ENCODE measurements at places on chromosomes 6 and 20.

DNA sequence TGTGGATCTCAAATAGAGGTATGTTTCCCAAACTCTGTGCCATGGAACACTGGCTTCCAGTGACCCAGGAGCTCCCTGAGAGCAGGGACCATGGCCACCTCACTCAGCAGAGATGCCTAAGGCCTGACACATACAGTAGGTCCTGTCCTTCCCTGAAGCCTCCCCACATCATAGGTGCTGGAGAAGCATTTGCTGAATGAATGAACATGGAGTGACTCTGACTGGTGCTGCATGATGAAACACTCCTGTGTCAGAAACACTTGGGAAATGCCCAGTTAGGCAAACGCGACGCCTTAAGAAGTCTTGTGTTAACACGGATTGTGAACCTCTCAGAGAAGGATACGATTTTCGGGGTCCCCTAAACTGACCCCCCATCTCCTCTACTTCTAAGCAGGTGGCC lies 14.3 kb downstream of the SLA2 start:
- DNase-seq = no peak

DNA sequence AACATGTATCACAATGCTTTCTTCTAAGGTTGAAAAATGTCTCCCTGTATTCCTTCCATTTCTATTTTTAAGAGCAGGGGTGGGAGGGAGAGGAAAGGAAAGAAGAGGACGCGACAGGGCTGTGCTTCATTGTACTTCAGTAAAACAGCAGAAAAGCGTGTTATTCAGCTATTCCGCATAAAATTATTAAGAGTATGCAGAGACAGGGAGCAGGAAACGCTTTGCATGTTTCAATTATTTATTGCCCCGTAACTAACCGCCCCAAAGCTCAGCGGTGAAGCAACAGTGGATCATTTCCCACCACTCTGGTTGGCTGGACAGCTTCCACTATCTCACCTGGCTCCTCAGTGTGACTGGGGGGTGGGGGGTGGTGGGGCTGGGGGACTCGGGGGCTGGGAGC lies 188.9 kb downstream of the TTLL2 start:
- DNase-seq = no peak

- no peak for DNase-seq
These were observed 32.2 kb upstream of the BTN3A2 start for GRCh38 chr6:26332843-26333242.

DNA sequence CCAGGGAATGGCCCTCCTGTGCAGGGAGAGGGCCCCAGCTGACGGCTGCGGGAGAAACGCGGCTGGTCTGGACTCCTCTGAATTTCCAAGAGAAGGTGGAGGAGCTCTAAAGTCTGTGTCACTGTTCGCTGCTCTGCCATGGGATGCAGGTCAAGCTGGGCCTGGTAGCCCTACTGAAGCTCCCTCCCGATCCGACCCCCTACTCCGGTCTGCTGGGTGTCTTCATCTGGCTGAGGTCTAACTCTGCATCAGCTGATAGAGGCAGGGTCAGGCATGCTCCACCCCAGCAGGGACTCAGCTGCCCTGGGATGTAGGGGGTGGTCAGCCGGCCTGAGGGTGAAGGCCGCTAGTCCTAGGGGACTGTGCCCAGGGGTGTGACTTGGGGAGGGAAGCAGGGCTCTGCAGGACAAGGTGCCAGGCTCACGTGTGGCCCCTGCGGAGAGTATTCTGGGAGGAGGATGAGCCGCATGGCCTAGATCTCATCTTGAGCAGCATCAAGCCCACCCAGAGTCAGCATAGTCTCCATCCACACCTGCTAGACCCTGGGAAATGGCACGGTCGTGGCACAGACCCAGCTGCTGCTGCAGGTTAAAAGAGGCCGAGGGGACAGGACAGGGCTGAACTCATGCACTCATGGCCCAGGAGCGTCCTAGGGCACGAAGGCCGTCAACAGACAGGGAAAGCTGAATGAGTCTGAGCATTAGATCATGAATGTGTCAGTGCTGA lies 1.4 kb downstream of the CST3 start:
- no peak for DNase-seq

GRCh38 chr20:24999568-24999967 lies 7.0 kb upstream of the APMAP start:
- no peak for DNase-seq

- no peak for DNase-seq
These were observed 28.8 kb upstream of the CD164 start for GRCh38 chr6:109411034-109411433.

DNA sequence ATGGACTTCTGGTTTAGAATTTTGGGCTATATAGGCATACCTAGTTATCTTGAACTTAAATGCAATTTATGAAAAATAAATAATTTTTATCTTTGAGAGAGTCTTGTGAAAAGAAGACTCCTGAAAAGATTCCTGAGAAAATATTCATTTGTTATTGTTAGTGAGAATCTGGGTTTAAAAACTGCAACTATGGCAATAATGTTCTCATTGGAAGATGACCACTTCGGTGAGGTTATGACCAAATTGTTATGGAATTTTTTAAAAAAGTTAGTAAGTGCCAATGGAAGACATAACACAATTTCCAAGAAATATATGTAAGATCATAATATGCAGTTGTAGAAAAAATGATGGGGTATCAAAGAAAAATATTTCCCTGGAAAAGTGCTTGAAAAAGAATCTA lies 46.3 kb downstream of the GRIK2 start:
- DNase-seq = no peak

DNA sequence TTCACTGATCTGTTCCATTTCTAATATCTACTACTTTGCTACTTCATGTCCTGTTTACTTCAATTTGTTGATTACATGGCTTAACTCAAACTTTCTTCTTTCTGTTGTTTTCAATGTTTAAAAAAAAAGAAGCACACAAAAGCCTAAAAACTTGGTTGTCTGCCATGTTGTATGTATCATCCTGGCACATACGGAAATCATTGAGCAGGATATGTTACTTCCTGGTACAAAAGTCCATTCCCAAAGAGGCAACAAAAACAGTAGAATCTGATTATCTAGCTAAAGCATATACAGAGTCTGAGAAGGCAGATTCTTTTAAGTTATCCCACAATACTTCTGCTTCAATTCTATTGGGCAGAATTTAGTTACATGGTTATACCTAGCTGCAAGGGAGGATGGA lies 14.5 kb upstream of the COL12A1 start:
- DNase-seq = no peak

GRCh38 chr6:34489207-34489805 lies 23.4 kb downstream of the PACSIN1 start:
- no peak for DNase-seq

GRCh38 chr20:15528391-15529111 lies 1044.7 kb downstream of the KIF16B start:
- DNase-seq = no peak

GRCh38 chr6:161660666-161661571 lies 387.1 kb upstream of the AGPAT4 start:
- DNase-seq = peak; percentile 30

GRCh38 chr6:31737315-31737990 lies 1.1 kb upstream of the CLIC1 start:
- no peak for DNase-seq

DNA sequence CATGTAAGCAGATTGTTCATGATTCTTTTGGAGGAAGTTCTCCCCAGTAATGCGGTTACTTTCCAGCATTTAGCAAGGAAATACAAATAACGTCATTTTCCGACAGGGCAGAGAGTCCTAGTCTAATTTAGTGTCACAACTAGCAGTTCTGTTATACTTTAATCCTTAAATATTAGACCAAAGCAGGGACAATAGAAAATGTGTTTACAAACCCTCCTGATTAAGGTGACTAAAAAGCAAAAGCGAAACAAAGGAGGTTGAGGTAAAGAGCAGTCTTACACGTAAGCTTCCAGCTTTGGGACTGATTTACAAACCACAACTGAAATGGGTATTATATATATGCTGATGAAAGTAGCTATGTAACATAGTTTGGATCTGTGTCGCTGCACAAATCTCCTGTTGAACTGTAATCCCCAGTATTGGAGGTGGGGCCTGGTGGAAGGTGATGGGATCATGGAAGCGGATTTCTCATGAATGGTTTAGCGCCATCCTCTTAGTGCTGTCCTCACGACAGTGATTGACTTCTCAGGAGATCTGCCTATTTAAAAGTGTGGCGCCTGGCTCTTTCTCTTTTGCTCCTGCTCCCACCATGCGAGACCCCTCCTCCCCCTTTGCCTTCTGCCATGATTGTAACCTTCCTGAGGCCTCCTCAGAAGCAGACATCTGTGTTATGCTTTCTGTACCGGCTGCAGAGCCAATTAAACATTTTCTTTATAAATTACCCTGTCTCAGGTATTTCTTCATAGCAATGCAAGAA lies 81.9 kb downstream of the PLCB1 start:
- no peak for DNase-seq

GRCh38 chr6:1385129-1386037 lies 4.0 kb upstream of the FOXF2 start:
- no peak for DNase-seq

DNA sequence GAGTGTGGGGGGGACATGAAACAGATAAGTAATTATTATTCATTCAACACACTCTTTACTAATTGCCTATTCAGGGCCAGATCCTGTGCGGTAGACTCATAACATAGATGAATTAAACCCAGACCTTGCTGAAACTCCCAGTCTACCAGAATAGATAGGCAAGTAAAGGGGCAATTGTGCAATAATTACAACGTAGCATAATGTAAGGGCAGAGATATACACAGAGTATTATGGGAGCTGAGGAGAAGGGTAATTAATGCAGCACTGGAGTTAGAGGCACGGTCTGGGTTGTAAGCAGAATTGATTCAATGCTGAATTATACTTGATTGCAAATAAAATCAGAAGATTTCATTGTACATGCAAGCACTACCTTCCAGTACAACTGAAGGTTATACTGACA lies 29.2 kb downstream of the RIMS4 start:
- no peak for DNase-seq

DNA sequence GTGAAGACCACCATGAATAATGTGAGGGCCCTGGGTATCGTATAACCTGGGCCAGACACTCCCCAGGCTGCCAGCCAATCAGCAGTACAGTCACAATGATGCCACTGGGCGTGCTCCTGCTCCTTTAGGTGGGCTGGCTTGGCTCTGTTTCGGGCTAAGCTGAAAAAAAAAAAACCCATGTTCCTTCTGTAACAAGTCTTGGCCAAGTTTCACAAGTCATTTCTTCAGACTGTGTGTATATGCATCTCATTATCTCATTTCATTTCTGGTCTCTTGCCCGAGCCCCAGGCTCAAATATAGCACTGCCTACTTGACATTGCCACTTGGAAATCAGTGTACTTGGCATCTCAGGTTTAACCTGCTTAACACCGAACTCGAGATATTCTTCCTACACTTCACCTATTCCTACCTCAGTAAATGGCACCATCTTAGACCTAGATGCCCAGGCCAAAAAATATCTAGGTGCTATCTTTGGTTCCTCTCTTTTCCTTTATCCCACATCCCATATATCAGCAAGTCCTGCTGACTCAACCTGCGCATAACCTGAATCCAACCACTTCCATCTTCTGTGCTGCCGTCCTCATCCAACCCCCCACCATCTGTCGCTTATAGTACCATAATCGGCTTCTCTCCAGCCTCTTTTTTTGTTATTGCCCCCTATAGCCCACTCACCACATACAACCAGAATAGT lies 1.8 kb downstream of the UQCC2 start:
- no peak for DNase-seq

- no peak for DNase-seq
These were observed 122.6 kb downstream of the HIVEP2 start for GRCh38 chr6:142822383-142822782.

DNA sequence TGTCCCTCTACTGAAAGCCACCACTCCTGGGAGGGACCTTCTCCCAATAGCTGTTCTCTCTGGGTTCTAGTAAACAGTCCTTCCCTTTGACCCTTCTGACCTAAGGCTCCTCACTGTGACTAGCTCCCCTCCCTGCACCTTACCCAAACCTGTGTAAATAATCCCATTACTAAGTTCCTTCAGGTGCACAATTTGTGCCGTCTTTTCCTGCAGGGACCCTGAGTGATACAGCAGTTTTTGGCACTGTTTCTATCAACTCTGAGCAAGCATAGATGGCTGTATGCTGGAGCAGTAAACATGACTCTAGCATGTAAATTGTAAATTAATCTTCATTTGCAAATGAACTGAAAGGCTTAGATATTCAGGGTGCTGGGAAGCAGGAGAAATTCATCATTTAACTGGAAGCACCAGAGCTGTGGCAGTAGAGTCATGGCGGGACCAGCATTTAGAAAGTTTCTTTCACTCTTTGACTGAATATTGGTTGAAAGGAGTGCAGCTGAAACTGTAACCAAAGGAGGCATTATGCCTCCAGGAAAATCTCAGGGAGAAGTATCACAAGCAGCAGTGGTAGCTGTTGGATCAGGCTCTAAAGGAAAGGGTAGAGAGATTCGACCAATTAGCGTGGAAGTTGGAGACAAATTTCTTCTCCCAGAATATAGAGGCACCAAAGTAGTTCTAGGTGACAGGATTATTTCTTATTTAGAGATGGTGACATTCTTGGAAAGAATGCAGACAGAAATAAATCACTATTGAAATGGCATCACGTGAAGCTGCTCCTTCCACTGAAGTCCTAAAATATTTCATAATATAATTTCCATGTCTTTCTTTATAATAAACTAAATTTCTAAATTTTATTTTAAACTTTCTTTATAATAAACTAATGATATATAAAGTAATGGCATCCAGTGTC lies 117.8 kb downstream of the TCP11 start:
- DNase-seq = no peak

- DNase-seq = no peak
These were observed 77.2 kb downstream of the GPR6 start for GRCh38 chr6:110055387-110055735.

- peak; percentile 75 for DNase-seq
These were observed 709 bp downstream of the SCAND1 start for GRCh38 chr20:35953387-35954199.

- no peak for DNase-seq
These were observed 65.5 kb downstream of the PTPRT start for GRCh38 chr20:43124241-43124640.

- peak; percentile 80 for DNase-seq
These were observed 499 bp downstream of the TTI1 start for GRCh38 chr20:38032585-38033329.

GRCh38 chr6:20115246-20115980 lies 96.9 kb downstream of the MBOAT1 start:
- DNase-seq = no peak

DNA sequence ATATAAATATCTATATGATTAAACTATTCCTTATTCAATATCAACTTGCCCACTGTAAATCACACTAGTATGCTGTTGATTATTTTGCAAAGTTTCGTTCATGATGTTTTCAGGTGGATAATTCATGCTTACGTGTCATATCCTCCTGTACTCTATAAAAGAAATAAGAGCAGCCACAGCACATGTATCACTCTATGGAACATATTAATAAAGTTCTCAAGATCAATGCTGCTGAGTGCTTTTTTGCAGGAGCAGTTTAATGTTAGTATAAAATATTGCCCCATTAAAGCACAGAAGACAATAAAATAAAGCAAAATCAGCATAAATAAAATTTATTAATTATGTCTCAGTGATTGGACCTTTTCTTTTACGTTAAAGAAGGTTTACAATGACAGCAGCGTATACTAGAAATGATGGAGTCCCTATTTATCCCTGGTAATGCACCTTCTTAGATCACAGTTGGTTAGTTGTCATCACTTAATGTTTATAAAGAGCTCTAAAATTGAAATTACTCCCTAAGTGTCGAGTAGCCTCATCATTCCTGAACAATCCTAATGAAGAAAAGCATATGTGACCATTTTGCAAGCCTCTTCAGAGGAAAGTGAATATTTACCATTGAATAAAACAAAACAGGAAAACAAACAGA lies 517.7 kb downstream of the EYS start:
- DNase-seq = no peak

GRCh38 chr6:43511824-43512415 lies 1.8 kb upstream of the LRRC73 start:
- no peak for DNase-seq

GRCh38 chr20:40241596-40242343 lies 447.3 kb downstream of the MAFB start:
- DNase-seq = no peak
